ENCODE measurements at places on chromosomes 2 and 18.

GRCh38 chr2:88852753-88853402 lies 161.4 kb downstream of the RPIA start:
- DNase-seq, result no peak

GRCh38 chr18:42839408-42839807 lies 276.1 kb downstream of the RIT2 start:
- no peak for DNase-seq

DNA sequence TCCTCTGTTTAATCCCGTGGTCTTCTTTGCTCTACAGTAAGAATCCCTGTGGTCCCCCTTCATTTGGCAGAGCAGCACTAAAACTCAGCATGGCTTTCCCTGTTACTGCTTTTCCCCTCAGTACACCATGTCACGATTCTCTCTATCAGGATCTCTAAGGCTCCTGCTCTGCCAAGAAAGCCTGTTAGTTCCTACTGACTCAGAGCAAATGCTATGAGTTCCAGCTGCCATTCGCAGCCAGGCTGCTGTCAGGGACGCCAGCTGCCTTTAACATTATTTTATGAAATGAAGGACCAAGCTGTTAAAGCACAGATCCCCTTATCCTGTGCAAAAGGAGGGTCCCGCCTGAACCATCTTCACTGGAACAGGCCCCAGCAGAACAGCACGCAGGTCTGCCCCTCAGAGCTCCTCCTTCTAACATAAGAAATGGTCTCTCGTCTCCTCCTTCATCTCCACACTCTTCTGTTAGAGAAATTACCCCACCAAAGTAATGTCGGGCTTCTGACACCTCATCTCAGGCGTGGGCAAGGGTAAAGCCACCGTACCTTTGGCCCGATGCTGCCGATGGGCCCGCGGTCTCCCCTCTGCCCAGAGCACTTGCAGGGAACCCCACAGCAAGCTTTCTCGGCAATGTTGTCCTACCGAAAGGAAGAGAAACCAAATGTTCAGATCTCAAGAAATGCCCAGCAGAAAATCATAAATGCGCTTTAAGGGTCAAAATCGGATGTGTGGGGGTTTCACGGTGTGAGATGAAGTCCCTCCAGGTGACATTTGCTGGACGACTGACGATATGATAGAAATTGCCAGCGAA lies 52.6 kb downstream of the COL6A3 start:
- no peak for DNase-seq

DNA sequence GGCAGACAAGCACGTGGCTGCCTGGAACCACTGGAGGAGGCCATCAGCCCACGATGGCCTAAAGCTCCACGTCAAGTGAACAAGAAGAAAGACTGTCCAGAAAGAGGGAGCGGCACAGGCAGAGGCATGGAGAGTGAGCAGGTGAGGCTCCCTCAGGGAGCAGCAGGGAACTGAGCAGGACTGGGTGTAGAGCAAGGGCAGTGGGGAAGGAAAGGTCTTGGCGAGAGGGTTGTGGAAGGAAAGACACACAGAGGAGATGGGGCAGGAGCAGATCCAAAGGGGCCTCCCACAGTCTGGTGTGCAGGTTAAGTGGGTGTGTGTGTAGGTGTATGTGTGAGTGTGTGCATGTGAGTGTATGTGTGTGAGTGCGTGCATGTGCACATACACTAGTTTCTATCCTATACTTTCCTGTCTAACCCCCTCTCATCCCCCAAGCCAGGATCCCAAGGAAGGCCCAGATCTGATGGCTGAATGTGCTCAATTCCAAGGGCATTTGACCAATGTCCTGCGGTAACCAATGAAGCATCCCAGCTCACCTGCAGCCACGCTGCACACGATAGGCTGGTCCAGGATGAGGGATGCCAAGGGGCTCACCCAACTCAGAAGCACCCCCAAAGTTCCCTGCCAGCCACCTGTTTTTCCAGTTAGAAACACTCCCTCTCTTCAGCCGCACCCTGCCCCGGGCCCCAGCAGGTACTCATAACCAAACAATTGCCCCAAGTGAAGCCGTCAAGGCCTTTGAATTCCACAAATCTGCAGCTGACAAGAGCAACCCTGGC lies 262.5 kb upstream of the RAB6C start:
- no peak for DNase-seq

- no peak for DNase-seq
Measured at GRCh38 chr18:33804258-33804657, 226.2 kb downstream of the ASXL3 start.

DNA sequence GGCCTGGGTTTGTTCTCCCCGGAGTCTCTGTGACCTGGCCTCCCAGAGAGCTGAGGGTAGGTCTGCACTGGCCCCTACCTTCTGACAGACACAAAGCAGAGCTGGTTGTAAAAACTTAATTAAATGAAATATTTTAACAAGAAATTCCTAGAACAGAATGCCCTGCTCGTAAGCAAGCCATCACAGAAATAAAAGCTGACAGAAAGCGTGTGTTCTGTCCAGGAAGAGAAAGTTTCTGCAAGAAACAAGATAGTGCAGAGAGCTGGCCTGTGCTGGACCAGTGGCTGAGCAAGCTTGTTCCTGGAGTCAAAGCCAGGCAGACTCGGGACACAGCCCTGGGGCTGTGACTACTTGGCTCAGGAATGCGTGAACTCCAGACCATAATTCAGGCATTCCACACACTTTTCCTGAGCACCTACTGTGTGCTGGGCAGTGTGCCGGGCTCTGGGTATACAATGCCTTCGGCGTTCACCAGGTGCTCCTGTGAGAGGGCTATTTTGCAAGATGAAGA lies 51.6 kb downstream of the APOB start:
- no peak for DNase-seq

- no peak for DNase-seq
Measured at GRCh38 chr18:24740829-24741228, 280.4 kb downstream of the HRH4 start.

DNA sequence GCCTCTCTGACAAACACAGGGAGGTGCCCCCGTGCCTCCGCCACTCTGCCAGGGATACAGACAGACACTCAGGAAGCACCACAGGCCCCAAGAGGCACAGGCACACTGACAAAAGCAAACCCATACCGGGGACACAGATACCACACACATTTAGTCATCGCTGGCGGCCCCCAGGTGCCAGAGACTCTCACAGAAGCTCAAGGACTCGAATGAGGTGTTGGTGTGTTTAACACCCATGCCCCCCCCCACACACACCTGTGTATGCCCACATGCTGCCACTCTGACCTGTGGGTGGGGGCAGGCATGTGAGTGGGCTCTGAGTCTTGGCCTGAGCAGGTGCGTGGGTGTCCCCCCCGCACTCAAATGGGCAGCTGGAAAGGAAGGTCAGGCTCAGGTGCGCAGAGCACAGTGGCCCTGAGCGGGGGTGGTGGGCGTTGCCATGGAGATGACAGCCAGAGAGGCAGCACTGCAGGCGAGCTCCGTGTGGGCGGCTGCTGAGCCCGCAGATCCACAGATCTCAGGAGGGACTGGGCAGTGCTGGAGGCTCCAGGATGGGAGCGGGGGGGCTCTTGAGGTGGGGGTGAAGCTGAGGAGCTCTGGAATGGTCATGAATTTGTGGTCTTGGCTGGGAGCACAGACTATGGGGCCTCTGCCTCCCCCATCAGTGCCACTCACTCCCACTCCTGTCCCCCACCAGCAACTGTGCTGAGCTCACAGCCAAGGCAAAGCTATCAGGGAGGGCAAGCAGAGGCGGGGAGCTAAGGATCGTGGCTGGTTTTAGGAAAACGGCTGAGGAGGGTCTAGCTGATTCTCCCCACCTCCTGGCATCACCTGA lies 73.9 kb upstream of the TAF1B start:
- DNase-seq, result no peak

DNA sequence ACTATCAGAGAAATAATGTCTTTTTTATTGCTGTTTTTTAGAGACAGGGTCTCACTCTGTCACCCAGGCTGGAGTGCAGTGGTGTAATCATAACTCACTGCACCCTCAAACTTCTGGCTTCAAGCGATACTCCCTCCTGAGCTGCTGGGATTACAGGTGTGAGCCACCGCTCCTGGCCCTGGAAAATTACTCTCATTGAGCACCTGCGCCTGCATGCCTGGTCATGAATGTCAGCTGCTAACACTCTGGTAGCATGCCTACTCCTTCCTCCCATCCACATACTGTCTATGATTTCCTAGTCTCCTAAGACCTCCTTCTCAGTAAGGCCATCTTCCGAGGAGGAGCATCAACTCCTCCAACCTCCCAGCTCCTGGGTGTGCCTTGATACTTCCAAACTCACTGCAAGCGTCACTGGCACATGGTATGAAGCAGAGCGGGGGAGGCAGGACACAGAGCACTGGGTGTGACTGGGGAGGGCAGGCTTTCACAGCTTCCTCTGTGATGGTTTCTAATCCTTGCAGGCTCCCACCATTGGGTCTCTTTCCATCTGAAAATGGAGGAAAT lies 1.6 kb upstream of the MAP2 start:
- DNase-seq, result no peak

- DNase-seq, result no peak
Measured at GRCh38 chr2:105410554-105410953, 11.7 kb upstream of the FHL2 start.

GRCh38 chr18:30999186-30999585 lies 43.4 kb downstream of the DSC3 start:
- DNase-seq, result no peak

DNA sequence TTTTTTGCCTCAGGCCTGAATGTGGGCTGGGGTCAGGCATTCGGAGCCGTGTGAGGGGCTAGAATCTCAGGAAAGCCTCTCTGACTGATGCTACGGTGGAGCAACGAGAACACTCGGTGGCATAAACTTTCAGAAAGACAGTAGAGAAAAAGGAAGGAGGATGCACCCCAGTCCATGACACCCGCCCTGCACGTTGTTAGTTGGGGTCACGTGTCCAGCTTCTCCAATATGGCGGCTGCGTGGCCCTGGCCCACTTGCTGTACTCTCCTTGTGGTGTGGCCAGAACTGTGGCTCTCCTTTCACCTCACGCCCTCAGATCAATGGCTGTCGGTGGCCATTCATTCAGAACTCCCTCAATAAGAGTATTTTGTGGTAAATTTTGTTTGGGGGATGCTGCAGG lies 131.2 kb downstream of the KCTD1 start:
- DNase-seq, result no peak

GRCh38 chr2:27954771-27955383 lies 64.3 kb downstream of the BABAM2 start:
- no peak for DNase-seq

- no peak for DNase-seq
Measured at GRCh38 chr2:129400826-129401225, 578.6 kb upstream of the RAB6C start.

DNA sequence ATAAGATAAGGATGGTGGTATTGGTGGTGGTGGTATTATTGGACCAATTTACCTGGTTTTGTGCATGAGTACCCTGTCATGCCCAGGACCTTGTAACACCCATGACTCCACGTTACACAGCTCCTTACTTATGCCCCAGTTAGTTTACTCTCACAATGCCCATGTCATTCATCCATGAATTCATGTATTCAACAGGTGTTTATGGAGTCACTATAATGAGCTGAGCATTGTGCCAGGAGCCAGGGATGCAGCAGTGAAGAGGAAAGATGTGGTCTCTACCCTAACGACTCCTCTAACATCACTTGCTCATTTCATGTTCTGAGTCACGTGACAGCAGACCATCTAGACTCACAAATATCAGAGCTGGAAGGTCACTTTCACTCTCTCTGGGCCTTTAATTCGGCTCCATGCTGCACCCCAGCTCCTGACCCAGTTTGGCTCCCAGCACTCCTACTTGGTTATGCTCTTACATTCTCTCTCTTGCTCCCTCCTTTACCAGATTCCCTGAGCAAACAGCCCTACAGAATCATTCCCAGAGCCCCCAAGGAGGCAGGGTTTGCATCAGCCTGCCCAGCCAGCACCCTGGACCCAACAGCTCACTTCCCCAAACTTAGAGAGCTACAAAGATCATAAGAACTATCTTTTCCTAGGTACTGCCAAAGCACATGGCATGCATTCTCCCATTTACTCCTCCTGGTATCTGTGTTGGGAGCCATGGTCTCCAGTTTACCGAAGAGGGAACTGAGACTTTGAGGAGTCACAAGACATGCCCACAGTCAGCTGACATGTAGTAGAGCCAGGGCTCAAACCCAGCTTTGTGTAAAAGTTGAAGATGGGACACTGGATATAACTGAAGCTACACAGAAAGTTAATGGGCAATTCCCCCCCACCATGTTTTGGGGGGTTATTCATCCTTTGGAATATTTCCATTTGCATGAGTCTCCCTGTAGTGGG lies 449.9 kb downstream of the LRATD1 start:
- no peak for DNase-seq

GRCh38 chr2:85265304-85265703 lies 62.5 kb downstream of the TGOLN2 start:
- DNase-seq, result no peak

Measured in C1 segment of cervical spinal cord (tissue), 14 donors.